ENCODE measurements at places on chromosomes 11 and 22.
A peak's percentile ranks its signal among the peaks of the same experiment; 100 is the strongest.

- DNase-seq, result no peak
Measured at GRCh38 chr22:42938976-42939375, 76.0 kb downstream of the PACSIN2 start.

GRCh38 chr11:17960091-17960490, 52.8 kb downstream of the SERGEF start:
- DNase-seq, result no peak

- no peak for DNase-seq
Measured at GRCh38 chr11:15146271-15147003, 31.7 kb downstream of the INSC start.

DNA sequence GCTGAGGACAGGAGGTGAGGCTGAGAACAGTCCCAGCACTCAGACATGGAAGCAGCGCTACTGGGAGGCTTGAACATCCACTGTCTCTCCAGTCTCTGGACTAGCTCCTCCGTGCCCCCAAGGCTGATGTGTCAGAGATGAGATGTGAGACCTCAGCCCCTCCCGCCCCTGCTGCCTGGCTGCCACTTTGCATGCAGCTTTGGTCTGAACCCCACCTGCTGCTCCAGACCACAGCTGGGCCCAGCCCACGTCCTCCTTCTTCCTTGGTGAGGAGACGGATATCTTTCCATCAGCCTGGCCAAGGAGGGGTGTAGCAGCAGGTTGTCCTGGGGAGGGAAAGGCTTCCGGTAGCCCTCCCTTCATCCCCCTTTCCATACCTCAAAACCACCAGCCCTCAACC, 148.0 kb upstream of the B3GAT1 start:
- no peak for DNase-seq

DNA sequence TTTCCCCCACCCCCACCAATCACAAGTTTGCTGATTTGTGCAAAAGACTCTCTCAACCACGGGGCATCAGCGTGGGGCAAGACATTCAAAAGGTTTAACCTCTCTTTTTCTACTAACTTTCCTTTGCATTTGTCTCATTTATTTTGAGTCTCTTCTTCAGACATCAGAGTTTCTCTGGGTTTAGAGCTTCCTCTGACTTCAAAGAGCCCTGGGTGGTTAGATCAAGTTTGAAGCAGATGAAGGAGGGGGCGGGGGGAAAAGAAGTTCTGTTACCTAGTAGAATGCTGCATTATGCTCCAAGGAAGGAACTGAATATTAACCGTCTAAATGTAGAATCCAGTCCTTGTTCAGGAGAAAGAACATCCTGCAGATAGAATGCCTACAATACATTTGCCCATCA, 24.5 kb downstream of the GAS2 start:
- DNase-seq, result no peak

GRCh38 chr11:102154806-102155205, 44.6 kb downstream of the YAP1 start:
- DNase-seq, result no peak

DNA sequence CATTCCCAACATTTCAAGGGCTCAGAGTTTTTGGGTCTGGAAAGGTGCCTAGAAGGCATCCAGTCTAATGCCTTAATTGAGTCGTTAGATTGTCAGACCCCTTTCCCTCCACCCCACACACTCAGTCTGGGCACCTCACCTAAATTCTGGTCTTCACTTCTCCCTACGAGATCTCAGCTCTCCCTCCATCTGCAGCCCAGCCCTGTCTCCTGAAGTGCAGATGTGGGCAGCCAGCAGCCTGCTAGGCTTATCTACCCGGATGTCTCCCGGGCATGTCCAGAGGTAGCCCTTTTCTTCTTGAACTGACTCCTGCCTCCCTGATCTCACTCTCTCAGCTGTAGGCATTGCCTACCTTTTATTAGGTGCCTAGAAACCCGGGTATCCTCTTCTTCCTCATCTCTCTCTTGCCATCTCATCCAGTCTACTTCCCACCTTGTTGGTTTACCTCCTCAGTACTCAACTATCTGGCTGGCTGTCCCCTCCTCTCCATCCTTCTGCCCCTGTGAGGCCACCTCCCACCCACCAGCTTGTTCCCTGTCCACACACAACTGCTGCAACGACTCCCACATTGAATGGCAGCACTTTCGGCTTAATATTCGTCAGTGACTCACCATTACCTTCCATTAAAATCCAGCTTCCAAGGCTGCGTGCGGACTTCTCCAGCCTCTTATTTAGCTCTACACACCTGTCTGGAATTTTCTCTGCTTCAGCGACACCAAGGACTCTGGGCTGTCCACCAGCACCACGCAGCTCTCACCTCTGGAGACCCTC, 6.2 kb downstream of the SEPTIN3 start:
- no peak for DNase-seq

GRCh38 chr11:35077709-35078469, 61.1 kb upstream of the CD44 start:
- peak; percentile 28 for DNase-seq
